Ovary (tissue), 10 donors: ENCODE measurements at places on chromosomes 7 and 10.

DNA sequence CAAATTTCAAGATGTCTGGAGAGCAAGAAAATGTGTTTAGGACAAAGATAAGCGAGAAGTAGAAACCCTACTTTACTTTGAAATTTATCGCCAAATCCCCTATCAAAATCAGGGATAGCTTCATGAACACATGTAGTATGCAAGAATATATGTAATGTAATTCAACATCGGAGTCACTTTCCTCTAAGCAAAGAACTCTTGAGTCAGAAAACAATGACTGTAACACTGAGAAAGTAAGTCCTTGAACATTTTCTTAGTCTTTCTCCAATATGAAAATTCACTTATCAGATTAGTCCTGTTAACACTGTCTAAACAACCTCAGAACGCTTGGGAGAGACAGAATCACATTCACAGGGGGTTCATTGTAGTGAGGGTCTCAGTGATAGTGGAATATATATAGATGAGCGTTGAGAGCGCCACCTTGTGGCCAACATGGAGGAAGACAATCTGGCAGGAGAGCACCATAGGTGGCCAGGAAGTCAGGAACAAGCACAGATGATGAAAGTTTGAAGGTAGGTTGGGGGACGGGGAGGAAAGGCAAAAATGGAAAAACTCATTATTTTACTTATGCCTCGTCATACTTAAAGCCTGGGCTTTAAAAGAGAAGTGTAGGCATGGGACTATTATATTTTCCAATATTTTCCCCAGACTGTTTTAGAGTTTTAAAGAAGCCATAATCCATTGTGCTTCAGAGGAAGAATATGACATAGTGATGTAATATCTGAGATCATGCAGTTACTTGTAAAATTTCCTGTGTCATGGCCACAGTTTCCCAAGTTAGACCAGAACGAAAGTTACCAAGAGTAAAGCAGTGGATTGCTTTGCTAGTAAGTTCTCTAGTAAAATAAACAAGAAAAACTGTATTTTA lies 115.5 kb upstream of the GNAI1 start:
- no peak for DNase-seq

GRCh38 chr7:123271231-123271630 lies 71.5 kb upstream of the SLC13A1 start:
- no peak for DNase-seq

DNA sequence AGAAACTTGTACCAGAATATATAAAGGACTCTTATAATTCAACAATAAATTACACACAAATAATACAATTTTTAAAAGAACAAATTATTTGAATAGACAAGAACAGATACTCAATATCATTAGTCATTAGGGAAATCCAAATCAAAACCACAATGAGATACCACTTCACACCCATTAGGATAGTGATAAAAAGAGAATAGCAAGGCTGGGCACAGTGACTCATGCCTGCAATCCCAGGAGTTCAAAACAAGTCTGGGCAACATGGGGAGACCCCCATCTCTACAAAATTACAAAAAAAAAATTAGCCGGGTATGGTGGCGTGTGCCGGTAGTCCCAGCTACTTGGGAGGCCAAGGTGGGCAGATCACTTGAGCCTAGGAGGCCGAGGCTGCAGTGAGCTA lies 52.2 kb upstream of the KCNIP2 start:
- DNase-seq, result no peak

- DNase-seq, result no peak
Measured at GRCh38 chr7:45973725-45974532, 52.9 kb upstream of the IGFBP3 start.

GRCh38 chr10:121104476-121105111 lies 253.4 kb downstream of the WDR11 start:
- DNase-seq, result no peak

DNA sequence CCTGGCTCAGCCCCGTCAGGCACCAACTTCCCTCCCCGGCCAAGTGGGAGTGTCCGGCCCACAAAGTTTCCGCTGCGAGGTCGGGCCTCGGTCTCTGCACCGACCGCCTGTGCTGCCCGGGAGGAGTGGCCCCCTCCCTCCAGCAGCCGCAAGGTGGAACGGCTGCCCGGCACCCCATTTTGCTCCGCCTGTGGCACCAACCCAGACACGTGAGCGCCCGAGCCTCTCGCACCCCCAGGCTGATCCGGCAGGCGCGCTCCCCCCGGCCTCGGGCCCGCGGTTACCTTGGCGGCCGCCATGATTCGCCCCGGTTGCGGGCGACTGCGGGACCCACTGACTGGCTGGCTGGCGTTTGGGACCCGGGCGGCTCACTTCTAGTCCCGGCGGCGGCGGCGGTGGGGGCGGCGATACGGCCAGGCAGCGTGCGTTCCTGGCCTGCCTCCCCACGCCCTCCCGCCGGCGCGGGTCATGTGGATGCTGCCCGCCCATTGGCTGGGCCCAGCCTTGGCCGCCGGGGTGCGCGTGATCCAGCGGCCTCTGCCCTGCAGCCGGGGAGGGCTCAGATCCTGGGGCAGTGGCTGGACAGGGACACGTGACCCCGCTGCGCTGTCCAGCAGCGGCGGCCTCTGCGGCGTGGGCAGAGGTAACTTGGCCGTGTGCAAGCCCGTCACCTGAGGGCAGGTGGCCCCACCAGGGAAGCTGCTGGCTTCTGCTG lies at the start of gene SLC25A13:
Gene SLC25A13 (minus strand): TSS at position 441 of the 715 bp plus-strand sequence. CDS start 142 bp downstream, at position 299.
- peak; percentile 91 for DNase-seq

- DNase-seq, result no peak
Measured at GRCh38 chr7:132800522-132800921, 224.3 kb upstream of the PLXNA4 start.

DNA sequence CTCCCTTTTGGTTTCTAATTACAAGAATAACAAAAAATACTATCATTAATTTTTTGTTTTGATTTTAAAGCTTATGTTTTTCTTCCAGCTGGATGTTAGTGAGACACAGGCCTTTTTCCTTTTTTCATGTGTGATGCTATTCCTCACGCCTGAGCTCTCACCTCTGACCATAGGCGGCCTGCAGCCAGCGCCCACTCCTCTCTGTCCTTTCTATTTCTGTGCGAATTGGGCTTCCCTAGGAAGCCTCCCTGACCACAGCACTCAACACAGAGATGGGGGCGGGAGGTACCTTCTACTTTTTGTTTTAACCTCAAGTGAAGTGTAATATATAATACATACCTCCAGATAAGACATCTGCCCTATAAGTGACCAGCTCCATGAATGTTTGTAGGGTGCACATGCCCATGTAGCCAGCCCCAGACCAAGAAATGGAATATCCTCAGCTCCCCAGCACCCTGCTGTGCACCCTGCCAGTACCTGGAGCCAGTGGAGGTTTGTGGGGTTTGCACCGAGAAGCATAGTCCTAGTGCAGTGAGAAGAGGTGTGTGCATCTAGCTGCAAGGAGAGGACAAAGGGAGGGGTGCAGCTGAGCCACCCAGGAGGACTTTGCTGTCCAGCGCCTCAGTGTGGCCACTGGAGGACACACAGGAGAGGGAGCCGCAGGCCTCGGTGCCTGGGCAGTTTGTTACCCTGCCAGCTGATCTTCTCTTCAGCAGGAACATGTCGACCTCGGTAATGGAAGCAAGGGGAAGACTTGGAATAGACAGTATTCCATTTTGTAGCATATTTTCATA lies 38.5 kb downstream of the BNIP3 start:
- peak; percentile 68 for DNase-seq

- no peak for DNase-seq
Measured at GRCh38 chr7:114785496-114785895, 136.4 kb upstream of the MDFIC start.

GRCh38 chr7:142873281-142873784 lies 12.2 kb downstream of the TRPV6 start:
- DNase-seq, result no peak

- no peak for DNase-seq
Measured at GRCh38 chr10:100715445-100716385, 29.7 kb upstream of the PAX2 start.
